ENCODE measurements at places on chromosomes 11 and 22.
A peak's percentile ranks its signal among the peaks of the same experiment; 100 is the strongest.

GRCh38 chr11:27085605-27086004 is 45.0 kb downstream of the BBOX1 start:
- DNase-seq = no peak

DNA sequence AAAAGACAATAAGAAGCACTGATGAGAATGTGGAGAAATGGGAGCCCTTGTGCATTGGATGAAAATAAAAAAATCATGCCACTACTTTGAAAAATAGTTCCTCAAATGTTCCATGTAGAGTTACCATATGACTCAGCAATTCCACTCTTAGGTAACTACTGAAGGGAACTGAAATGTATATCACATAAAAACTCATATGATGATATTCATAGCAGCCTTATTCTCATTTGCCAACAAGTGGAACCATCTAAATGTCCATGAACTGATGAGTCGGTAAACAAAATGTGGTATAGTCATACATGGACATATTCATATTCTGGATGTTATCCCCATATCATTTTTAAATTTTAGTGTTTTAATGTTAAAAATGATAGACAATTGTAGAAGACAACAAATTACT is 3.5 kb downstream of the KRTAP5-9 start:
- no peak for DNase-seq

DNA sequence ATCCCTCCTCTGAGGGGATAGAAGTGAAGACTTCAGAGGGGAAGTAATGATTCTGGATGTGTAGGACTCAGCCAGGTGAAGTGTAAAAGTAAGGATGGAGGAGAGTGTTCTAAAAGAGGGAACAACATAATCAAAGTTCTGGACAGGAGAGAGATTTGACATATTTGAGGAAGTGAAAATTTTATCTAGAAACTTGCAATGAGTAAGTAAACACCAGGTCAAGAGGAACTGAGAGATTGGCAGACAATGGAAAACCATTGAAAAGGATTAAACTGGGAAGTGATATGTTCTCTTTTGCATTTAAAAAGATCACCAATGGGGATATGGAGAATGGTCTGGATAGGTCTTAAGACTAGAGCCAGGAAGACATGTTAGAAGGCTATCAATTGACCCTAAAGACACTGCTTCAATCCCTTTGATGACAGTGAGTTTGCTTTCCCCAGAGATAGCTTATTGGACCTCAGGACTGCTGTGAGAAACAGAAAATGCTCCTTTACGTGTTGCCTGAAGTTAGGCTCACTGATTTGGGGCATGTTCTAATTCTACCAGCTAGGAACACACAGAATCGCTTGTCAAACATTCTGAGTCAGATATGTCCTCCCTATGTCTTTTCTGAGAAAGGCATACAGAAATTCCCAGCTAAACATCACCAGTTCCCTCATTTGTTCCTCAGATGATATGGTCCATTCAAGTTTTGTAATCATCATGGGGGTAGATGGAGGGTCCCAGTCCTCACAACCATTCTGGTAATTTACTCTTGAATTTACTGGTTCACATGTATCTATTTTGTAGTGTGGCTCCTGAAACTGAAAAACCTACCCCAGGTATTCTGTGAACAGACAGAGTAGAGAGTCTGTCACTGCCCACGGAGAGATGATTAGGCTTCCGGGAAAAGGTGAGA is 144.9 kb downstream of the MAML2 start:
- no peak for DNase-seq

DNA sequence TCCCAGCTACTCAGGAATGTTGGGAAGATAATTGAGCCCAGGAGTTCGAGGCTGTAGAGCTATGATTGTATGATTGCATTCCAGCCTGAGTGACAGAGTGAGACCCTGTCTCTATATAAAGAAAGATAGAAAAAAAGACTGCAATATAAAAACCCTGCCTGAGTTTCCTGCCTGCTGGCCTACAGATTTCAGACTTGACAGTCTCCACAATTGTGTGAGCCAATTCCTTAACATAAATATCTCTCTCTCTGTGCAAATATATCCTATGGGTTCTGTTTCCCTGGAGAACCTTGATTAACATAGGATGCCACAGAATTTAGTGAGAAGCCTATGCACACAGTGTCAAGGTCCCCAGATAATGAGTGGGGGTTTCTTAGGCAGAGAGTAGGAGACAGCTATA is 32.5 kb upstream of the ZBTB44 start:
- DNase-seq = no peak

DNA sequence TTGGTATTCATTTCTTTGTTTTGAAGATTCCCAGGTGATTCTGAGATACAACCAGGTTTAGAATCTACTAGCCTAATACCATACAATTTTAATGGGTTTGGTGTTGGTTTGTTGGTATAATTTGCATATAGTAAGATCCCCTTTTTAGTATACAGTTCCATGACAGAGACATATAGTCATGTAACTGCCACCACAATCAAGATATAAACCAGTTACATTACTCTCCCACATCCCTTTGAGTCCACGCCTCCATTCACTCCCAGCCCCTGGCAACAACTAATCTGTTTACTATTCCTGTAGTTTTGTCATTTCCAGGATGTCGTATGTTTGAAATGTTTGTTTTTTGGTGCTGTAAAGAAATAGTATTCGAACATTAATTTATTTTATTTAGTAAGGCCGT is 4.3 kb downstream of the ASRGL1 start:
- no peak for DNase-seq

DNA sequence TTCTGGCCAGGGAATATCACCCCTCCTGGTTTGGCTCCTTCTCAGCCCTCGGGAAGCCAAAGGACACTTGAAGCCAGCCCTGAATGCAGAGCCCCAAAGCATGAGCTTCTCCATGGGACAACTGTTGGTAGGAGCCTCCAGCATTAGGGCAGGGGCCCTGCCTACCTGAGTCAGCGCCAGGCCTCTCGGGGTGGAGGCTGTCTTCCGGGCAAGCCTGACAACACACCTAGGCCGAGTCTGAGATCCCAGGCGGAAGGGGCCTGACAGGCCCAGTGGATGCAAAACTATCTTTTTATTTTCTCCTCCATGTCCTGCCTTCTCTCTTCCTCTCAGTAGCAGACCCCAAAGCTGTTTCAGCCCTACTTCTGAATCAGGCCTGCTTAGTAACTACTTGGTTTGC is 27.6 kb downstream of the RCOR2 start:
- DNase-seq = no peak

- DNase-seq = peak; percentile 52
Observed at GRCh38 chr22:27801202-27801615, 347 bp downstream of the MN1 start.

DNA sequence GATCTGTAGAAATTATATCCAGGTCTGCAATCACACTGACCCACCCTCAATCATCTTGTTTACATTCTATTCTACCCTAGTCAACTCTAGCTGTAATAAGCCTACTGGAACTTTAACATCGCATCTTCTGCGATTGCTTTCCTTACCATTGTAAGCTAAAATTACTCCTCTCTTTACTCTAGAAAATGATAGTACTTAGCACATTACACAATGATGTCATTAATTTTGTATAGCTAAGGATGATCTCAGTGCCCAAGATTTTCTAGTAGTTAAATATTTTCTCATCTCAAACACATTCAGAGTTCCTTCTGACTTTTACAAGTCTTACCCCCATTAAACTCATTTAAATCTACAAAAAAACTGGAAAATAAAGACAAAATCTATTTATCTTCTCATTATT is 39.6 kb upstream of the CTSC start:
- DNase-seq = no peak

GRCh38 chr11:12179019-12179418 is 68.6 kb downstream of the MICAL2 start:
- DNase-seq = no peak

DNA sequence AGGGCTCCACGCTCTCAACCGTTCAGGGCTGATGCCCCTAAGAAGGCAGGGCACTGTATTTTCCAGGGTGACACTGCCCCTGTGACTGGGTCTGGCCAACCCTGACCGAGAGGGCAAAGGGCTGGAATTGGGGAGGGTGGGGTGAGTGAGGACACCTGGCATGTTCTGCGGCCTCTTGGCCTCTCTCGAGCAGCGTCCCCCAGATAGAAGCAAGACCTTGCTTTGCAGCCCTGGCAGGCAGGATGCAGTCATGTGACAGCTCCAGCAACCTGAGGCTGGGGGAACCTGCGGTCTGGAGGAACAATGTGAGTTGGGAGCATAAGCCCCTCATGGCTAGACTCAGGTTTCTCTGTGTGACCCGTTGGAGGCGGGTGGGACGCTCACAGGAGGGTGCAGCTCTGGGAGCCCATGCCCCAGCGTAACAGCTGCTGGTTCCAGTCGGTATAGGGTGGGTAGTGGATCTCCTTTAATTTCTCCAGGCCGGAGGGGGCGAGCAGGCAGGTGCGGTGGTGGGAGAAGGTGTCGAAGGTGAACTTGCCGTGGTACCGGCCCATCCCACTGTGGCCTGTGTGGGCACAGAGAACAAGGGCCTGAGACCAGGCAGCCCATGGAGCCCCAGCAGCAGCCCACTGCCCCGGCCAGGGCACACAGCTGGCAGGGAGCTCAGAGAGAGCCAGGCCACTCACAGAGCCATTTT is 11.4 kb downstream of the ALDH3B2 start:
- DNase-seq = no peak

DNA sequence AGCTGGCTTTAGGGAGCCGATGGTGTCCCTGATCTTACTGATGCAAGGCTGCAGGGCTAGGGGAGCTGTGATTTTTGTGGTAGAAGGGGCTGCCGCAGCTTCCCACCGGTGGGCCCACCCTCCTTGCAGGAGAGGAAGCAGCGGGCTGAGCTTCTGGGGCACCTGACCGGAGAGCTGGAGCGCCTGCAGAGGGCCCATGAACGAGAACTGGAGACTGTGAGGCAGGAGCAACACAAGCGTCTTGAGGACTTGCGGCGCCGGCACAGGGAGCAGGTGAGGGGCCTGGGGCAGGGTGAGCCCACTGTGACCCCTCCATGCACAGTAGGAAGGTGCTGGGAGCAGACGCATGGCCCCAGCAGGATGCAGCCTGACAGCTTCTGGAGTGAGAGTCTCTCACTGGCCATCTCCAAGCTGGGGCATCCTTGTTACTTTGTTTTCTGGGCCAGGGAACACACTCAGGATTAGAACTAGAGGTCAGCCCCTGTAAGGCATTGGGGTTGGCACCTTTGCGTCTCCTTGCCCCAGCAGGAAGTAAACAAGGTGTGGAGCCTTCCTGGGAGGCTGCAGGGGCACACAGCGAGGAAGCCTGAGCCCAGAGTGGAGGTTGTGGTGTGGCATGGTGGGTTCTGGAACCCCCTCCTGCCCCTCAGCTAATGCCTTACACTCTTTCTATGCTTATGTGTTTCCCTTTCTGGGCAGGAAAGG is 66.7 kb downstream of the CEP164 start:
- no peak for DNase-seq

GRCh38 chr11:116890193-116890592 is 52.8 kb upstream of the APOA1 start:
- DNase-seq = no peak

DNA sequence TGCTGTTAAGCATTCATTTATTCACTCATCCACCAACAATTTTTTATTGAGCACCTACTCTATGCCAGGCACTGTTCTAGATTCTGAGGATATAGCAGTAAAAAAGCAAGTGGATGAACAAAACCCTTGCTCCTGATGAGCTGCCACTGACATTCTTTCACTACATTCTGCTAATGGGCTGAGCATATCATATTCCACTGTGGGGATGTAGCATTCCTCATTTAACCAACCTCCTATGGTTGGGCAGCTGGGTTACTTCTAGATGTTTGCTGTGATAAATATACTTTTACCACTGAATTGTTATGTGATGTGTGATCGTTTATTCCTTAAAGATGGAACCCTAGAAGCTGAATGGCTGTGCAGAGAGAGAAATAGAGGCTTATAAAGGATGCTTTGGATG is 176.9 kb downstream of the MN1 start:
- DNase-seq = no peak

DNA sequence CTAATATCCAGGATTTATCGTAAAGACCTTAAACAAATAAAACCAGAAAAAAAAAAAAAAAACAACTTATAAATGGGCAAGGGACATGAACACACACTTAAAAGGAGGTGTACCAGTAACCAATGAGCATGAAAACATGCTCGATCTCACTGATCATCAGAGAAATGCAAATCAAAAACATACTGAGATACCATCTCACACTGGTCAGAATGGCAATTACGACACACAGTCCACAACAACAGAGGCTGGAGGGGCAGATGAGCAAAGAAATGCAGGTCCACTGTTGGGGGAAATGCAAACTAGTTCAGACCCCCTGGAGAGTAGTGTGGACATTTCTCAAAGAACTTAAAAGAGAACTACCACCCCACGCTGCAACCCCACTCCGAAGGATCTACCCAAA is 13.2 kb downstream of the RGL4 start:
- no peak for DNase-seq

GRCh38 chr11:89175796-89176195 is 1.9 kb upstream of the TYR start:
- no peak for DNase-seq

- no peak for DNase-seq
Observed at GRCh38 chr22:23718371-23719165, 27.8 kb downstream of the RGL4 start.

- DNase-seq = no peak
Observed at GRCh38 chr11:17810746-17811145, 76.2 kb downstream of the KCNC1 start.

All from T-helper 2 cell (primary cell).